ENCODE measurements at places on chromosomes 6 and 20.

DNA sequence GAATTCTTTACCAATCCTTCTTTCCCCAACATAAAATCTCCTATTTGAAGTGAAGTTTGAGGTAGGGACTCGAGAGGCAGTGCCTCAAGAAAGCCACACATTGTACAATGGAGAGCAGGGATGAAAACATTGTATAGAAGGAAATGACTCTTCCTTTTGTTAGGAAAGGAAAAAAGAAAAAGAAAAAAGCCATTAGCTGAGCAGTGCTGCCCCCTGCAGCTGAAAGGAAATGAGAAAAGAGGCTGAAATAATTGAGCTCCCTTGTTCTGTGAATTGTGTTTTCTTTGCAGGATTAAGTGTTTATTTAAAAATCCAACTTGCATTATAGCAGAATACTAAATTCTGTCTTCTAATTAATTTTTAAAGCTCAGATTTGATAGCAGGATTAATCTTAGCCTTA is 162.9 kb upstream of the SASH1 start:
- DNase-seq, result no peak

DNA sequence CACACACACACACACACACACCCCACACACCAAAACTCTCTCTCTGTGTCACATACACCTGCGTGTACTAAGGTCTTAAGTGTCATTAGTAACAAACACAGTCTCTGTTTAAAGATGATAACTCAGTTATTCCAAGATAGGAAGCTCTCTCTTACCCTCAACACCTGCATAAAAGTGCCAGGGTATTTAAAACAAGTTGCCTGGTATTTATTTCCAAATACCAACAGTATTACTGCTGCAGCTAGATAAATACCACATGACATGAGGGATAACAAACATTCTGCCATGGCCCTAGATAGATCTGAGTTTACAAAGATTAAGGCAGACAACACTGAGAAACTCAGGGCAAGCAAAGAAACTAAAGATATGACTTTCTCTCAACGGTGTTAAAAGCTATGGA is 118.5 kb downstream of the SIM1 start:
- no peak for DNase-seq

DNA sequence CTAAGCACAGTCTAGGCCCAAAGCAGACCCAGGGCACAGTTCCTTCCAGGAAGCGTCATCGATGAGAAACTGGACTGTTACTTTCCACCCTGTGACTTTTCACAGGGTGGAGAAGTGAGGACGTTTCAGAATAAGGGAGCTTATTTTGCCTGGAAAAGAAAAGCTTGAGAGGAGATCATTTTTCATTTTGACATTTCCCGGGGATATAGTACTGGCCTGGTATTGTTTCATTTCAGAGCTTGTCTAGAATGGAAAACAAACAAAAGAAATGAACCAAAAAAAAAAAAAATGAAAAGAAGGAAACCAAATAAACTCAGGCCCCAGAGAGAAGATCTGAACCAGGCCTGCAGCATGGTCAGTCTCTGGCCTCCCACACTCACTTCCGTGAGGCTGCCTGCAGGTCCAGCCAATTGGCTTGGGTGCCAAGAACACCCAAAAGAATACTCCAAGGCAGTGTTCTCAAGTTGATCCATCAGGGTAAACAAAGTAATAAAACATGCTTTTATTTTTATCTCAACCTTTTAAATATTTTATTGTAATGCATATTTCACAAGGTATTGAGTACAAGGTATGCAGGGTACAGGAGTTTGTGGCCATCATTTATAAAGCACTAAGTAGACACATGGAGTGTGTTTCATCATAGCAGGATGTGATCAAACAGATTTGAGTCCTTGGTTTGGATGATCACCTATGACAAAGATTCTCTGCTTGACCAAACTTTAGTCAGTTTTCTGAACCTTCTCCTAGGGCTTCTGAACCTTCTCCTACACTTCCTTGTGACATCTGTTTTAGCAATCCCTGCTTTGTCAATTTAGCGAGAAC is 176.9 kb upstream of the GGTLC1 start:
- no peak for DNase-seq

DNA sequence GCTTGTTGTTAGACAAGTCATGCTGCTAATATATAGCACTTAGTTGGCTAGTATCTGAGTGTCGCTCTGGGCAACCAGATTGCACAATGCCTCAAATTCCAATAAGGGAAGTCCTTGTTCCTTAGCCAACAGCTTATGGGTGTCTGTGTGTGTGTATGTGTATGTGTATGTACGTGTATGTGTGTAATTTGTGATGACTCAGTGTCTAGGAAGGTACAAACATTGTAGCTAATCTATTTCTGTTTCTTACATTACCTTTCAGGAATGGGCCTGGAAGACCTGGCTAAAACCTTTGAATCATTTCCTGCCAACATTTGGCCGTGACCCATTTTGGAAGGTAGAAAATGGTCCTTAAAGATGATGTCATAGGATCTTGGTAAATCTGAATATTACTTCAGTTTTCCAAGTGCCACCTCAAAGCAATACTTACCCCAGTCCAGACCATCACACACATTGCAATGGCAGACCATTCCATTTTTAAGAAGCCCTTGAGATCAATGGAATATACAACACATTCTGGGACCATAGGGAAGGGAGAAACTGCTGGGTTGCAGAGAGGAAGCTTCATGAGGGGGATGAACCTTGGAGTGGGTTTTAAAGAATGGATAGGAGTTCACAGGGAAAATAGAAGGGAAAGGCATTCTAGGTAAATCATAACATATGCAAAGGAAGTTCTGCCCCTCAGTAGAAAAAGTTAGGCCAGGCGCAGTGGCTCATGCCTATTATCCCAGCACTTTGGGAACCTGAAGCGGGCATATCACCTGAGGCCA is 25.1 kb downstream of the NEDD9 start:
- DNase-seq, result peak; percentile 40

- DNase-seq, result no peak
Observed at GRCh38 chr20:20235681-20236080, 132.2 kb upstream of the INSM1 start.

Data from ovary (tissue), 10 donors.